CD4-positive, alpha-beta T cell treated with Interleukin-17A for 1 hour (primary cell): ENCODE measurements at places on chromosomes 3 and 15.

DNA sequence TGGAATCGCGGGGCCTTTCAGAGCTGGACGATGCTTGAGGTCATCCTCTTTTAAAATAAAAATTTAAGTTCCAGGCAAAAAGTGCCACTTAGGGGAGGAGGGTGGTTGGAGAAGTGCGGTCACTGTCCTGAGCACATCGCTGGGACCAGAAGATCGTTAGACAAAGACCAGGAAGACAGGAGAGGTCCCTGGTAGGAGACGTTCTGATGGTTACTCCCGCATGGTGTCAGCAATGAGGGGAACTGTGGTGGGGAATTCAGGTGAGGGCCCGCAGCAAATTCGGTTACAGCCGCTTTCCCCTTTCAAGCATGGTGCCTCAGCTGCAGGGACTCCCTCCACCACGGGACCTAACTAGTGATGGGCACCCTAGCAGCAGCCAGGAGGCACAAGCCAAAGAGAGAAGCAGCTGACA lies 1.0 kb upstream of the ISY1 start:
- DNase-seq, result no peak

GRCh38 chr3:190534386-190534785 lies 20.5 kb downstream of the IL1RAP start:
- no peak for DNase-seq

GRCh38 chr3:160618363-160618762 lies 53.0 kb upstream of the KPNA4 start:
- DNase-seq, result no peak

GRCh38 chr15:64524778-64525177 lies 64.4 kb downstream of the ZNF609 start:
- no peak for DNase-seq

- DNase-seq, result no peak
These were observed 601.7 kb upstream of the AGTR1 start for GRCh38 chr3:148095962-148096361.

DNA sequence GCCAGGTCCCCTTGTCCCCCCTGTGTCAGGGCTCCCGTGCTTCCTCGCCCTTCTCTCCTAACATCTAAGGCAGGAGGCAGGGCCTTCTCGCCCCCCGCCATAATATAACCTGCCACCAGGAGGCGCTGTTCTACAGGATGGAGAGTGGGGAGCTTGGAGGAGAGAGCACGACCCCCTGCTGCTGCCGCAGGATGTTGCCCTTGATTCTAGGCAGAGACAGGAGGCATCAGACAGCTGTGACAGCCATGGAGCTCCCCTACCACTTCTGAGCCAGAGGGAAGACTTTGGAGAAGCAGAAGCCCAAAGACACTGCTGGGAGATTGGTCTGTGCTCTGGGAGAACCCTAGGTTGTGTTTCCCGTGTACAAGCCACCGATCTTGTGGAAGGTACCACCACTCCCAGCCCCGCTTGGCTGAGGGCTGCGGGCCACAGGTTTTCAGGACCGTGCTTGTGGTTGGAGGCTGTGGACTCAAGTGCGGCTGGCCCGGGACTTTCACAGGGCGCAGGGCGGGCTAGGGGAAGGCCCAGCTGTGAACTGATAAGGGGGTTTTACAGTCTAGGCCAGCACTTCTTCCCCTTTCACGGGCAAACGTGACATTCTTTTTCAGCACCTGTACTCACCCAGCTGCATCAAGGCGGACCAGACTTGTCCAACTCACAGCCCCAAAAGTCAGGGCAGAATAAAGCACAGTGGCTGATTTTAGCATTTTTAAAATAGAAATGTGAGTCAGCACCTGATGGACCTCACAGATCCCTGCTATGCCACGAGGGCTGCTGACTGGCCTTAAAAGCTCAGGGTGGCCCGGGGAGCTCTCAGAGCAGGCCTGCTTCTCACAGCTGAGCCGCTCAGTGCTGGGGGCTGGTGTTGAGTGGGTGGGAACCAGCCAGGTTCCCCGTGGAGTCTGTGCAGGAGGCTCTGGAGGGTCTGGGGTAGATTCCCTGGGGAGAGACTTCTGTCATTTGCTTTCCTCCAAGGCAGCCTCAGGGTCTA lies 2.6 kb upstream of the TIGIT start:
- peak; percentile 94 for DNase-seq

DNA sequence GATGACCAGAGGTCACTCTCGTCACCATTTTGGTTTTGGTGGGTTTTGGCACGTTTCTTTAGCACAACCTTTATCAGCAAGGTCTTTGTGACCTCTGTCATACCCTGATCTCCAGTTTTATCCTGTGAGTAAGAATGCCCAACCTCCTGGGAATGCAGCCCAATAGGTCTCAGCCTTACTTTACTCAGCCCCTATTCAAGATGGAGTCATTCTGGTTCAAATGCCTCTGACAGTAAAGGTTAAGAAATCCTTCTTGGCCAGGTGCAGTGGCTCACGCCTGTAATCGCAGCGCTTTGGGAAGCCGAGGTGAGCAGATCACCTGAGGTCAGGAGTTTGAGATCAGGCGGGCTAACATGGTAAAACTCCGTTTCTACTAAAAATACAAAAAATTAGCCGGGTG lies 3.2 kb upstream of the ATG7 start:
- no peak for DNase-seq

GRCh38 chr15:66854012-66854965 lies 152.3 kb downstream of the SMAD6 start:
- no peak for DNase-seq

DNA sequence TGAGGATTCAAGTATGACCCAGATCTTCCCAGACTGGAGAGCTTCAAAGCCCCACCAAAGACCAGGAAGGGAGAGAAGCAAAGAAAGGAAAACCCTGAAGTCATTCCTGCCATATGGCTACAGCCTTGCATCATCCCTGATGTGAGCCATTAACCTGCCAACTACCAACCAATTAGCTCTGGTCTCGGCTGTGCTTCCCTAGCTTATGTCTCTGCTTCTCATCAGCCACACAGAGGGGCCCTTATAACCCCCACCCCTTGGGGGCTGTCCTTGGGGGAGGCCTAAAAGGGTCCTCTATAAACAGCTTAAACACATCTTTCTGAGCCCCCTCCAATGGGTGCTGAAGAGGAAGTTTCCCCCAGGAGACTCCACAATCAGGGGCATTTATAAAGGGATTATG lies 52.8 kb downstream of the NOX5 start:
- no peak for DNase-seq

- DNase-seq, result peak; percentile 21
These were observed 655 bp downstream of the CYFIP1 start for GRCh38 chr15:22979238-22980188.

- DNase-seq, result no peak
These were observed 321.3 kb downstream of the MEX3B start for GRCh38 chr15:81724536-81724935.

DNA sequence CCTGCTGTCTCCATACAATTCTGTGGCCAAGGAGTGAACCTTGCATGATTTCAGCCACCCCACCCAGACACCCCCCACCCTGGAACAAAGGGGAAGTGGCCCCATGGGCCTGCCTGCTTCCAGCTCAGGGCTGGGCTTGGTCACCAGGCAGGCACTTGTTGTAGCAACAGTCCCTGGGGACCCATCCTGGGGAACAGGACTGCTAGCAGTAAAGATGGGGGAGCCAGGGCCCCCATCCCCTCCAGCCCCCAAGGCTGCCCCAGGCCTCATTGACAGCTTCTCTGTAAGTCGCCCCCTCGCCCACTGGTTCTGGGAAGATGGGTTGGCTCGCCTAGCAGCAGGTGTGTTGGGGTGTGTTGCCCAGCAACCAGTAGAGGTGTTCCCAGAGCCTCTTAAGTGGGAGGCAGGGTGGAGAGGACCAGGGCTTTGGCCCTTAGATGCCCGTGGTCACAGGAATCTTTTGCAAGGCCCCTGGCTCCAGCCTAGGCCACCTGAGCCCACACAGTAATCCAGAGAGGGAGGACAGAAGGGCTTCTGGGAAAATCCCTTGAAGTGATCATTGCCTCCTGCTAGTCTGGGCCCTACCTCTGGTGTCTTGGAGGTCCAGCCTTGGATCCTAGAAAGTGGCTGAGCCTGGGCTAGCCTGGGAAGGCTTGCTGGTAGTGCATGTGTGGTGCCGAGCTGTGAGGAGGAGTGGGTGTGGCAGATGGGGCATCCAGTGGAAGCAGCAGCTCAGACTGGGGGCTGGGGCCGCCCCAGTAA lies 48.9 kb downstream of the CYP11A1 start:
- no peak for DNase-seq

DNA sequence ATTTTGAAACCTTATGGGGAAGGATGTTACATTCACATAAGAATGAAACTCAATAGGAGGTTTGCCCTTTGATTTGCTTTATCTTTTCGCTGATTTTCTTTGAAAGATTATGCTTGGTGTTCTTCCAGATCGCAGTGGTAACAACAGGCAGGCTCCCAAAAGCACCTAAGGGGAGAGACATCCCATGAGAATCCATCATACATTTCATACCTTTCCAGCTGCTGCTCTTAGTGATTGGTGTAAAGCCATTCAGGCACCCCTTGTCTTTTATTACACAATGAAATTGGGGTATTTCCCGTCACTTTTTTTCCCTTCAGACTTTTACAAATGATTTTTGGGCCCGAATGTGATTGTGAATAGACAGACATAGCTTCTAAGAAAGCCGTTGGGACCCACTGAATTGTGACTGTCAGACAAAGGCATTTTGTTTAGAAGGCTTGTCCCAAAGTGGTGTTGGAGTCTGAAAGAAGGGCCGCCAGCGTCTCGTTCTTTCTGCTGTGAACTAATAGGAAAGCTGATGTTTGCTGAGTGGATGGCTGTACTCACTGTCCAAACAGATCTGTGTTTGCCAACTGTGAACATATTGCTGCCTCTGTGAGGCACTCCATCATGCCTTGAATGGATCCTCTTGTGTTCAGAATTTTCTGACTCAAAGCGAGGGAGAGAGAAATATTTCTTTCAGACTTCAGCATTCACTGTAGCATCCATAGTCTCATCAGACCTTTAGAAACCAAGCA lies 164.3 kb downstream of the FNDC3B start:
- DNase-seq, result no peak

DNA sequence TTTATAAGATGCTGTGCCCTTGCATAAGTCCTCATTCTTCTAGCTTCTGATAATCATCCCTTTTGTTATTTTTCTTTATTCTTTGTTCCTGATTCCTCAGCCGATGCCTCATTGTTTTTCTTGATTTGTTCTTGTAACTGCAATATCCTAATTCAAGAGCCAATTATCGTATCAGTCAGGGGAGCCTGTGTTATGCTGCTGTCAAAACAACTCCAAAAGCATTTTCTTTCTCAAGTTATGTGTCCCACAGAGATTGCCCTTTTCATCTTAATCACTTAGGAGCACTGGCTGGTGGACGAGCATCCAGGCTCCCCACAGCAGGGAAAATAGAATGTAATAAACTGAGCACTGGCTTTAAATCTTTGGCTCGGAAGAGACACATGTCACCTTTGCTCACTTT lies 207.3 kb downstream of the CHL1 start:
- DNase-seq, result no peak

- DNase-seq, result no peak
These were observed 93.2 kb downstream of the CMSS1 start for GRCh38 chr3:99910752-99911290.

GRCh38 chr3:159711560-159712333 lies 276.9 kb upstream of the IL12A start:
- no peak for DNase-seq

- DNase-seq, result no peak
These were observed 46.6 kb upstream of the MDFIC2 start for GRCh38 chr3:70358978-70359580.

DNA sequence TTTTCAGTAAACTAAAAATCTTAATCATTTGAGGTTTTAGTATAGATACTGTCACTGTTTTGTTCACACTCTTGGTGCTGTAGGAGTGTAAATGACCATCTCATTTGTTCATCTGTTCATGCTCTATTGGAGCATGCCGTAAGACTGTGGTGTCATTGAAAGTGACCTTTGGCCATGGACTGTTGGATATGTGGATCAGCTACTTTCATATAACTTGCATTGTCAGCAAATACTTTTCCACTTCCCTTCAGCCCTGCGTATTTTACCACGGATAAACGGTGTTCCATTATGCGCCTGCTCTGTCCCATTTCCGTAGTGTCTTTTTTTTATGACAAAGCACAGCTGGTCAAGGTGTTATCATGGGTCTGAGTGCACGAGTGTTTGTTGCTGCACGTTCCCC lies 32.6 kb upstream of the SENP5 start:
- DNase-seq, result no peak

DNA sequence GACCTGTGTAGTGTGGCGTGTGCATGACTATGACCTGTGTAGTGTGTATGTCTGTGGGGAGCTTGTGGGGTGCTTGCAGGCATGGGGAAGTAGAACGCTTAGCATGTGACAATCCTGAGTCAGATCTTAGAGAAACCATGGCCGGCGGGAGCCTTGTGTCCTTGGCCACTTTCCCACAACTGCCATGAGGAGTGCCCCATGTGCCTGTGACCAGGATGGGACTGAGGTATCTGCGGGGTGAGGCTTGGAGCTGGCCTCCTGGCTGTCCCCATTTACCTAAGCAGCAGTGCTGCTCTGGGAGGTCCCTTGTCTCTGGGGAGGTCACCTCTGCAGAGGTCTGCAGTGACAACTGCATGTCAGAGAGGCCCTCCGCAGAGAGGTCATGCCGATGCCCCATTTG lies 23.6 kb downstream of the TRPM1 start:
- DNase-seq, result no peak

DNA sequence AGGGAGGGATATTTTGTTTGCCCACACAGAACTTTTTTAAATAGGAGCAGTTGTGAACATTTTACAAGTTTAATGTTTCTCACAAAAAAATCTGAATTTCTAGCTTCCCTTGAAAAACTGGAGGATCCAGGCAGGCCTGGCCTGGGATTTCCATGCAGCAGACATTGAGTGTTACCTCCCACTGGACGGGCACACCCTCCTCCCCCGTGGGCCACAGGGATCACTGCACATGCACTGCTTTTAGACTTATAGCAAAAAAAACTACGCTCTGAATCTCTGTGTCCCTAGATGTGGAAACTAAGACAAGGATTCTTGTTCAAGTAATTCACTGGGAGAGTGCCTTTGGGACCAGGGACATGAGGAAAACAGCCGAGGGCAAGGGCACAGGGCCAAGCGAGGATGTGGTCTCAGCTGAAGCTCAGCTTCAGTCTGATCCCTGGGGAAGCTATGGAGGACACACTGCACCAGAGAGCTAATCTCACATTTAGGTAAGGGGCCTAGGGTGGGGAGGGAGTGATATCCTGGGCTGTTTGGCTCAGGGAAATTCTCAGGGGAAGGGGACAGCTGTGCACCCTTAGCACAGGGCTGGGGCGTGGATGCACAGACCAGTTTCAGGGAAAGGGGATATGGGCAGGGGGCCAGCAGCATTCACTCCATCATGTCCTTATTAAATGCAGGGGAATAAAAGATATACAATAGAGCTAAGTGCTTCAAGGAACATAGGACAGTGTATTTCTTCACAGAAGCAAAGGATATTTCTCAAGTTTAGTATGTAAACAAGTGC lies 46.0 kb downstream of the FSIP1 start:
- no peak for DNase-seq

- no peak for DNase-seq
These were observed 18.3 kb upstream of the GASK1A start for GRCh38 chr3:42960786-42961185.

GRCh38 chr3:58874795-58875194 lies 175.0 kb downstream of the CFAP20DC start:
- no peak for DNase-seq
